ENCODE measurements at places on chromosomes 1 and 21.

GRCh38 chr1:204104331-204105130, 31.6 kb downstream of the SOX13 start:
- no peak for DNase-seq

DNA sequence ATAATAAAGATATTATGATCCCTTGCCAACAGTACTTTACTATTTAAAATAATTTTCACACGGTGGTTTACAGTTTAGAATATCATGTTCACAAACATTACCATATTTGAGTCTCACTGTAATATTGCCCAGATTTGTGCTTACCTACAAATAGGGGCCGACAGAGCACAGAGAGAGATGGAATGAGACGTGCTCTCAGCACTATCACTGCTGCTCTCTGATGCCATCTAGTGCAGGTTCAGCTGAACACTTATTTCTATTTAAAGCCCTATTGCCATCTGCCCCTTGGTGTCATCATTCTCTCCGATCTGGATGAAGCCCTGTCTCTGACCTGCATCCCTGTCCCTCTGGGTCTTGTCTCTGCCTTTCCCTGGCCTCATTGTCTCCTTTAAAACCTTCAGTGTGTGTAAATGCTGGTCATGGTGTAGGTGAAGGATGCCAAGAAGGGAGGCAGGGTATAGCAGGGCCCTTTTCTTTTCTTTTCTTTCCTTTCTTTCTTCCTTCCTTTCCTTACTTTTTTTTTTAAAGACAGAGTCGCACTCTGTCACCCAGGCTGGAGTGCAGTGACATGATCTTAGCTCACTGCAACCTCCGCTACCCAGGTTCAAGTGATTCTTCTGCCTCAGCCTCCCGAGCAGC, 6.9 kb upstream of the GPATCH4 start:
- no peak for DNase-seq

GRCh38 chr1:179677882-179678281, 65.2 kb upstream of the FAM163A start:
- DNase-seq: no peak

DNA sequence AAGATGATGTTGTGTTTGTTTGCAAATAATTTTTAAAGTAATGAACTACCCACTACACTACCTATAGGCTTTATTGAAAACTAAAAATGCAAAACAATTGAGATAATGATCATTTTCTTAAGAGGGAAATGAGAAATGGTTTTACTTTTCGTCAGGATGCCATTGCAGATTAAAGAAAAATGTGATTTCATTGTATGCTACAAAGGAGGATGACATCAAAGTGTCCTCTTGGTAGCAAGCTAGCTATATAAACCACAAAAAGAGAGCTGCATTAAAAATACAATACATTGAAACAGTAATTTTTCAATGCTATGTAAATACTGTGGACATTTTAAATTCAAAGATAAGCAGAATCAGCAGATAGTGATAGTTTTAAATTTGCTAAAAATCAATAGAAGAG, 87.5 kb upstream of the DPYD start:
- DNase-seq: no peak

GRCh38 chr1:246836209-246836966, 95.4 kb downstream of the AHCTF1 start:
- no peak for DNase-seq

GRCh38 chr21:38925923-38926322, 120.2 kb downstream of the ETS2 start:
- no peak for DNase-seq

DNA sequence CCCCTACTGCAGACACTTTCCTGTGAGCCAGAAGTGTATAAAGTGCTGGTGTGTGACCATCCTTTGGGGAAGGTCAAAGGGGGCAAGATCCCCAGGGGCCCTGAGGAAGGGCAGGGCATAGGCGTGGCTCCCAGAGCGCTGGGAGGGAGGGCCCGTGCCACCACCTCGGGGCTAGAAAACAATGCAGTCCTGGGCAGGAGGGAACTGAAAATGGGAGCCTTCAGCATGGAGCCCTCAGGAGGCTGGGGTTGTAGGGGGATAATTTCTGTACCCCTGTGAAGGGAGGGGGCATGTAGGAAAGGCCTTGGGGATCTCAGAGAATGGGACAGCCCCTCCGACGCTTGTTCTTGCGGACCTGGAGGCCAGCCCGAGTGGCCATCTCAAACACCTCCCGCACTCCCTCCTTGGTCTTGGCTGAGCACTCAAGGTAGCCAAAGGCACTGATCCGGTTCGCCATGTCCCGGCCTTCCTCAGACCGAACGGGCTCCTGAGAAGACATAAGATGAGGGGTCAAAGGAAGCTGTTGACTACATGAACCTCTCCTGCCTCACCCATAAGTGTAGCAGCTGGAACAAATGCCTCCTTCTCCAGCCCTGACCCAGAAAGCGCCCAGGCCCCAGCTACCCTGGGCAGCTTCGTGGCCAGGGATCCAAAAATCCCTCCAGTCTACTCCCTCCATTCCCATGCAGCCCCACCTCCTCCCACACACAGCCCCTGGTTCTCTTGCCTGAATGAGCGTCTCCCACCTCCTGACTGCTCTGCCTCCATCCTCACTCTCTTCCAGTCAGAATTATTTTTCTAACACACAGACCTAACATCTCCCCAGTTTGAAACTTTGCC, 5.5 kb downstream of the RHOC start:
- DNase-seq: no peak

GRCh38 chr1:242083742-242084141, 84.8 kb upstream of the MAP1LC3C start:
- no peak for DNase-seq

DNA sequence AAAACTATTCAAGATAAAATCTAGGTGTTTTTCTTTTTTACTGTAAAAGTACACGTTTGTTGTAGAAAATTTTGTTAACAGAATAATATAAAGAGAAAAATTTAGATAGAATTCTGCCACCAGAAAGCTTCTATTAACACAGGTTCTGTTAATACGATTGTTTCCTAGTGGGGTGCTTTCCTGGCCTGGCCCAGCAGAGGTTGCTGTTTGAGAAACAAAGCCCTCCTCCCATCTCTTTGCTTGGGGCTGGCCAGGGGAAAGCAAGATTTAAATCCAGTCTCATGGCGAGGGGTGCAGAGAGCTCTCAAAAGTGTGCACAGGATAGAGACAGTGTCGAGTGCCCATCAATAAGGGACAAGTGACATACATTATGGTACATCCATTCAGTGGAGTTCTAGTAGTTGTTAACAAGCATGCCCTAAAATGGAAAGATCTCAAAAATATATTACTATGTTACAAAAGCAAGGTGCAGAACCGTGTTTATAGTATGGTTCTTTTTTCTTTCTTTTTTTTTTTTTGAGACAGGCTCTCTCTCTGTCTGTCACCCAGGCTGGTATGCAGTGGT, 14.6 kb upstream of the ACBD3 start:
- DNase-seq: no peak

DNA sequence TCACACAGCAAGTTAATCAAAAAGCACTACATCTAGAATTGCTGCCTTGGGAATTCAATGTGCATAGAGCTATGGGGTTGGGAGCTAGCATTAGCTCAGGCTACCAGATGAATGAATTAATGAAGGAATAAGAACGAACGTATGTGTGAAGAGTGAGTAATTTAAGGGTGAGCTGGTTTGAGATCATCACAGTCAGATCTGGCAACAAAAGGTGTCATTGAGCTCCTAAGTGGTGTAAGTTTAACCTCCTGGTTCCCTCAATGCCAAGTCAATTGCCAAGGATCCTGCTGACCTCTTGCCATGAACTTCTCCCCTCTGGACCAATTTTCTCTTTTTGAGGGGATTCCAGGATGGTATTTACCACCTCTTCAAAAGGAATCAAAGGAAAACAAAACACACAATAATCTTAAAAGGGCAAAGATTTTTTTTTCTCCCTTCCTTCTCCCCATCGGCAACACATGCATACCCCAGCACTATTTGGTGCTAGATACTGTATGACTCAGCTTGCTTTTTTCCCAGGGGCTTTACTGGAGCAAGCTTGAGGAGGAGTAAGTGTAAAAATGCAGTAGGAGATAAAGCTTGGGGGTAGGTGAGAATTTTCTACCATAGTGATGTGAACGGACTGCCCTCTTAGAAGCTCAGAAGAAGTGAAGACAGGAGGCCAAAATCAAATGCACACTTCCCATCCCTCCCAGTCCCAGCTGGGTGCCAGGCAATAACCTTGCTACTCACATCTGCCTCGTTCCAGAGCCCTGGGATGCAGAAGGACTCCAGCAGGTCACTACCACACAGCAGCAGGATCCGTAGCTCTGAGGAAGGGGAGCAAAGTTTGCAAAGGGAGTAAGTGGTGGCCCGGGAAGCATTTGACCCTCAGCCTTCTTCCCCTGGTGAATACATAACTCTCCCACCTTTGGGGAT, 92.0 kb downstream of the LAMC2 start:
- DNase-seq: no peak

GRCh38 chr21:16205527-16205926, 475.7 kb downstream of the USP25 start:
- DNase-seq: no peak

DNA sequence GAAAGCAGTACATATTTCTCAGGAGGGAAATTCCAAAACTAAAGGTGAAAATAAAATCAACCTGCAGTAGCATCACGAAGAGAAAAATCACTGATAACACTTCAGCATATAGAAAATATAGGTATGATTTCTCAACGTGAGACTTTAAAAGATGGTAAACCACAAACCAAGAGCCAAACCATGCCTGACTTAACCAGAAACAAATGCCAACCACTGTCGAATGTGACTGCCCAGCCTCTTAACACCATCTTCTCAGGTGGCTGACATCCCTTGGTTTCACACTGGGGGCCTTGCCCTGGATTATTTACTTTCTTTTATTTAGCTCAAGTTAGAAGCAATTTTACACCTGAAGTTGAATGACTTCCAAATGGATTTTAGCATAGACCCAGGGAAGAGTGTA, 10.1 kb downstream of the HMGCS2 start:
- no peak for DNase-seq

- no peak for DNase-seq
Observed at GRCh38 chr1:71046891-71047634, 553 bp downstream of the PTGER3 start.

DNA sequence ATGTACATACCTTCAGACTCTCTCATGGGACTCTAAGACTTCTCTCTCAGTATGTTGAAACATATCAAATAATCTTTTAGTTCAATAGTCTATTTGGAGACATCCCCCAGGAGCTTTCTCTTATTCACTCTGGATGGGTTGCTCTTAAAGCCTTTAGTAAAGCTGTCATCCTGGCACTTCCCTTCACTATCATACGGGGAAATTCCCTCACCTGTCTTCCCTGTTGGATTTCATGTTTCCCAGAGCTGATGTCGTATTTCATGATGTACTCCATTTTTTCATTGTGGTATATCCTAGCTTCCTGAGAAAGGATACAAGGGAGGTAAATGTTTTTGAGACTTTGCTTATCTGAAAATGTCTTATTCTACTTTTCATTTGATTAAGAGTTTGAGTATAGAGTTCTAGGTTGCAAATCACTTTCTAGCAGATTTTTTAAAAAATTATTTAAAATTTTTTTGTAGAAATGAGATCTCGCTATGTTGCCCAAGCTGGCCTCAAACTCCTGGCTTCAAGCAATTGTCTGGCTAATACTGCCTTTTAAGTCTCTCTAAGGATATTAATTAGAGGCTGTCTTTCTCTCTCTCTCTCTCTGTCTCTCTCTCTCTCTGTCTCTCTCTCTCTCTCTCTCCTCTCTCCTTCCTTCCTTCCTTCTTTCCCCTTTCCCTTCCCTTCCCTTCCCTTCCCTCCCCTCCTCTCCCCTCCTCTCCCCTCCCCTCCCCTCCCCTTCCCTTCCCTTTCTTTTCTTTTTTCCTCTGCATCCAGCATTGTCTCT, 17.0 kb upstream of the MACF1 start:
- no peak for DNase-seq

GRCh38 chr1:220485131-220485530, 42.8 kb upstream of the MARK1 start:
- no peak for DNase-seq

- DNase-seq: no peak
Observed at GRCh38 chr1:86247597-86248279, 91.2 kb upstream of the COL24A1 start.

GRCh38 chr1:198068285-198068684, 88.5 kb upstream of the NEK7 start:
- no peak for DNase-seq

GRCh38 chr1:48214820-48215219, 7.7 kb upstream of the SLC5A9 start:
- DNase-seq: no peak

DNA sequence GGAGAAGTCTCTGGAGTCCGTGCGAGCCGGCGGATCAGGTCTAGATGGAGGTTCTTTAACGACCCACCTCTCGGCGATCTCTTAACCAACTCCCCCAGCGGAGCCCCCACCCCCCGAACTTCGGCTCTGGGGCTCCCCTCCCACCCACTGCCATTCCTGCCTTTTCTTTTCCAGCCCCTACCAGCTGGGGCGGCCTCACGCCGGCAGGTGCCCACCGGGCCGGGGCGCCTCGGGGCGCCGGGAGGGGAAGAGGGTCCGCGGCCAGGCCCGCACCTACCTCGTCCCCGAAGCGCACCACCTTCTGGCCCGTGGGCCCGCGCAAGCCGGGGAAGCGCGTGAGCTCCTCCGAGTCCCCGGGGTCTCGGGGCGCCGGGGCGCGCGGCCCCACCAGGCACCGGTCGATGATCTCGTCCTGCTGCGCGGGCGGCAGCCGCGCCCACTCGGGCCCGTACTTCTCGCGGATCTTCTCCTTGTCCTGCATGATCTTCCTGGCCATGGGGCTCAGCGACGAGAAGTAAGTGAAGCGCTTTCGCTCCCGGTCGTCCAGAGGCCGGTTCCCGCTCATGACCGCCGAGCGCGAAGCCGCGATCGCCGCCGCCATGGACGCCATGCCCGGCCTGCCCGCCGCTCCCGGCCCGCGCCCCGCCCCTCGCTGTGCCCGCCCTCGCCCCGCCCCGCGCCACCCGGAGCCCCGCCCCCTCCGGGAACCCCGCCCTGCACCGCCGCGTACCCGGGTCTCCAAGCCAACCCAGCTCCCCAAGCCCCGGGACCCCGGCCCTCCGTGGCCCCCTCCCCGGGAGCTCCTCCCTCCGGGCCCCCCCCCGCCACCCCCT, at the start of gene C1orf198:
Gene C1orf198 (minus strand): TSS at position 619 of the 833 bp plus-strand sequence. CDS start 9 bp downstream, at position 610.
- DNase-seq: peak; percentile 76
